ENCODE measurements at places on chromosomes 2 and 18.

DNA sequence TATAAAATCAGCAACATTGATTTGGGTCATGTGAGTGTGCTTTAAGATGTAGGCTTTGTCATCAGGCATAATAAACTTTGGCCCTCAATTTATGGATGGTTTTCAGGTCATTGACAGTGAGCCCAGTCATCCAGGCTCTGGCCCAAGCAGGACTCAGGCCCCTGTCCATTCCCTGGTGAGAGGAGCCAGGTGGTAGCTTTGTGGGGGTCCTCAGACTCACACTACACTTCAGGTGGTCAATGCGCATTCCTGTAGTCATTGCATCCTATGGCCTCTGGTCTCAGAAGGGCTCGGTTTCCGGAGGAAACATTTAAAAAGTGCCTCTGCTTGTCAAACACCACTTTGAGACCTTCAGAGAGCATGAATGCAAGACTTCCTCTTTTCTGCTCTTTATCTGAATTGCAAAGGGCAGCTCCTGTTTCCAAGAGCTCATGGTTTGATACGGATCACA, 20.2 kb downstream of the LGALSL start:
- DNase-seq, result no peak

DNA sequence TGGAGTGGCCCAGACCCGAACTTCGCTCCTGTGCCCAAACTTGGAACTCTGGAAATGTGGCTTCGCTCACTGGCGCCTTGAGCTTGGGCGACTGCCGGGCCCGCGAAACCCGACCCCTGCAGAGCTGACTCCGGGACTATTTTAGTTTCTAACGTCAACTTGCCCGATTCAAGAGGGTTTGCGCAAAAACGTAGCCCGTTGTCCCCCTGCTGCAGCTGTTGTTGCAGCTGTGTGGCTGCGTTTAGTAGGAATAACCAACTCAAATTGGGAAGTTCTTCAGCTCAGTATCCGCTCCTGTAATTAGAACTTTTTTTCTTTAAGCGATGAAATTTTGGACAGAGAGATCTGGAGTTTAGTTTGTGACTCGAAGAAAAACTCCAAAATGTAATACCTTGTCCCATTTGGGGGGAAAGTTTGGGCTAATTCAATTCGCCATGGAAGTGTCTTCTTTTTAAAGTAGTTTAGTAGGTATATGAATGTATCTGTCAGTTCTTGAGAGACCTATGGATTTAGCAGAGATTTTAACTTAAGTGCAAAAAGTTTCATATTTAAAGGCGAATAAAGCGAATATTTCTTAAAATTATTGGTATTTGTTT, 559 bp downstream of the MYL12A start:
- no peak for DNase-seq

DNA sequence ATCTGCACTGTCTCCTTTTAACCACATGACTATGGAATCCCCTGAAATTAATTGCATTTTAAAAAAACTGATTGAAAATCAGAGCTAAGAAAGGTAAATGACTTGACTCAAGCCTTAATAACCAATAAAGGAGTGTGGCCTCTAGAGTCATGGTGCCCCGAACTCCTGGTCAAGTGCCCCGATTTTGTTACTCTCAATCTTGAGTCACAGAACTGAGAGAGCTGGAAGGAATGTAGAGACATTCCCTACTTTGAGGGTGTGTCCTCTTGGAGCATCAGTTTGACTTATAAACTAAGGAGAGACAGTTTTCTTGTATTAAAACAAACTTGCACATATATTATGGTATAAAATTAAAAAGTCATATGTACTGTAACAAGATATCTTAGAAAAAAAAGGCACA, 2.4 kb downstream of the WDR43 start:
- DNase-seq, result no peak

- peak; percentile 54 for DNase-seq
These were observed at the start of gene CDC42EP3 for GRCh38 chr2:37671009-37671815. TSS of gene CDC42EP3 (minus strand) at chr2:37671642. CDS start at chr2:37646587, 25,055 bp downstream.

DNA sequence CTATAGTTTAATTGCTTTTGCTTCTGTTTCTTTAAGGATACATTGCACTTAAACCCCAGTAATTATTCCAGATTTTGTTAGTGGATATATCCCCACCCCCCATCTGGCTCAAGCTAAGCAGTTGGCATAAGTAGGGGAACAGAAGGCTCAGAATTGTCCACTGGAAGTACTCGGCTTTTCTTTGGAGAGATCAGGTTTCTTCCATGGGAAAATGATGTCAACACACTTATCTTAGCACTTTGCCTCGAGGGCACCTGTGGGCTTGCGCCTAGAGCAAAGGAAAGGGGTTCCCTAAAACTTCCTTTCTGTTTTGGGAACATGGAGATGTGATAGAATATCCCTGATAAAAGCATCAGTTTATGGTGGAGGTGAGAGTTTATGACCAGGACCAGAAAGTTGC, 130.6 kb downstream of the FMNL2 start:
- DNase-seq, result no peak

- DNase-seq, result peak; percentile 35
These were observed at the start of gene CREG2 for GRCh38 chr2:101387151-101387834. TSS of gene CREG2 (minus strand) at chr2:101387503. CDS start at chr2:101387457, 46 bp downstream.

DNA sequence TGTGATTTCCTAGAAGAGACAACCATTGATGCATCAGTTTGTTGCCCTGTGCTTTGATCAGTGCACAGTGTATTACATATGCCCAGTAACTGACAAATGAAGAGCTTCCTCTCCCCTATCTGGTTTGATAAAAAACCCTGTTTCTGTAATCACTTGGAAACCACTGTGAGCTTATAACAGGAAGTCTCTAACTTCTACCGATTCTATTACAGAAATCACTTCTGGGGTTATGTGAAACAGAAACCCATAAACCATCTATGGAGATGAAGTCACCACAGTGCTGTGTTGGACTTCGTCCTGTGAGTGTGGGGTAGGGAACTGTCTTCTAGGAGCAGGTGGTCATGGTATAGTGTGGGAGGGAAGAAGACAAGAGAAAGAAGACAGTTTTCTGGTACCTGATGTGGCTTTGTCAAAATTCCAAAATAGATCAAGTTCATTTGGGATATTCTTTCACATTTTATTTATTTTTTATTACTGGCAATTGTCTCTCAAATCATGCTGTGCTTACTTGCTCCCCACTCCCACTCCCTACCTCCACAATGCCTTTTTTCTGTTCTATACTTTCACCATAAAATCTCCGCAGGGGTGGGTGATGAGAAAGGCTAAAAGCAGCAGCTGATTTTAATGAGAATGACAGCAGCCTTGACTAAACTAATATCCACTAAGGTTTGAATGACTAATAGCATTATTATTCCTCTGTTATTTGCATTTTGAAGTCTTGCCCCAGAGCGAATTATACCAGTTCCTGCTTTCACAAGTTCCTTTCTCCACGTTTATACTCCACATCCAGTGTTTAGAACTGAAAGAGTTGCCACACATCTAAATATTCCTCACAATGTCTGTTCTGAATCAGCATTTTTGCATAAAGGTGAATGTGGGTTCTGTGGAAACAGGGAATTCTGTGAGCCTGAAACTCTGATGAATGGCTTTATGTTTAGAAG, 41.7 kb upstream of the RND3 start:
- no peak for DNase-seq

GRCh38 chr2:10533811-10534321, 85.7 kb upstream of the ODC1 start:
- DNase-seq, result no peak

DNA sequence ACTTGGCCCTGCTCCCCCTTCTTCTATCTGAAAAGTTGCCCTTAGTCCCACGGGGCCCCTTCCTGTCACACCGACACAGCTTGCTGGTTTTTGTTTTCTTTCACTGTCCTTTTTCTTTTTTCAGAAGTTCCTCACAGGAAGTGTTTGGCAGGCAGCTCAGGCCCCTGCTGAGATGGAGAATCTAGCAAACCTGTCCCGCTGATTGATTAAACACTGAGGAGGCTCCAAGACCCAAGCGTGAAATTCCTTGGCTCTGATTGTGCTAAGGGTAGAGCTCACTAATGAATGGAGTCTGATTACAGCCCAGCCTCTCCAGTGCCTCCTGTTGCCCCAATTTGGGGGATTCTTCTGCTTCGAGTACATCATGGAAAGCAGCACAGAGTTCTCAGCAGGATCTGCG, 365.9 kb upstream of the MEX3C start:
- DNase-seq, result no peak

- DNase-seq, result no peak
These were observed 133.8 kb downstream of the AGAP1 start for GRCh38 chr2:235627682-235628081.

DNA sequence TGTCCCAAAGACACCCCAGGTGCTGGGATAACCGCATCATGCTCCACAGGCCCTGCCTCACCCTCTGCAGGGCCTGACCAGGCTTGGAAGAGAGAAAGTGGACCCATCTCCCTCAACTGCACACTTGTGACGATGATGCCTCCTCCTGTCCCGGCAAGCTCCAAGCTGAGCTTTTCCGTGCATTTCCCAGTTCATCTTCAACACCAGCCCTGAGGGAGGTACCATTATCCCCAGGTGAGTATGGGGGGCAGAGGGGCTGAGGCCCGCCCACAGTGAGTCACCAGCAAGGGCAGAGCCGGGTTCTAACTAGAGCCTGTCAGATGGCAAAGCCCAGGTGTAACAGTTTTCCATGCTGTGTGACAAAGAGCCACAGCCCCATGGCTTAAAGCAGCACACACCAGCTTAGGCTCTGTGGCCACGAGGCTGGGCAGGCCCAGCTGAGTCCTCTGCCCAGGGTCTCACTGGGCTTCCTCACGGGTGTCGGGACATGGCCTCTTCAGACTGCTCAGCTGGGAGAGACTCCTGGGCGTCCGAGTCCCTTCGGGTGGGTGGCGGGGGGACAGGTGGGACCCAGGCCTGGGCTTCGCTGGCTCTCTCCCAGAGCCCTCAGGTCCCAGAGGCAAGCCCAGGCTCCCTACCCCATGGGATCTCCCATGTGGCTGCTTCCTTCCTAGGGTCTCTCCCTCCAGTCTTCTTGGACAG, 108.4 kb upstream of the OTOS start:
- no peak for DNase-seq

All from T-helper 2 cell (primary cell).